ENCODE measurements at places on chromosomes 1 and 21.

DNA sequence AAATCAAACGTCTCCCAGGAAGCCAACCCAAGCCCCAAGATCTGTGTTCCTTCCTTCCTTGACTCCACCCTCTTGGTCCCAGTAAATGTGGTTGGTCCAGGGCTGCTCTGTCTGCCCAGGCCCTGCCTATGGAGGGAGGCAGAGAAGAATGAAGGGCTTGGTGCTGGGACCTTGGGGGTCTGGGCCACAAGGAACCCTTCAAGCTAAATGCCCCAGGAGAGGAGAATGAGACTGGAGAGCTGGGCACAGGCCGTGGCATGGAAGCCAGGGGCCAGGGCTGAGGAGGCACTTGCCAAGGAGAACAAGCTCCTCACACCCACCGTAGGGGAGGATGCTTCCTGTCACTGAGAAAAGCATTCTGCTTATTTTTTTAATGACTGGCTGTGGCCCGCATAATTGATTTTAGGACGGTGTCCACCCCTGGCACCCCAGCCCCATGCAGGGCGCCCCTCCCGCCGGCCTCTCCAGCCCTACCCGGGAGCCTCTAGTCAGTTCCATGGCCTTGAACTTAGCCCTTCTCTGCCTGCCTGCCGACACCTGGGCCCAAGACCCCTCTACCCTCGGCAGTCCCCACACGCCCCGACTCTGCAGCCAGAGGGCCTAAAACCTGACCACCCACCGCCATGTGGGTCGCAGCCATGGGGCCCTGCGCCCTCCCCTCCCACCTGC is 889 bp downstream of the CLEC20A start:
- DNase-seq: no peak

- DNase-seq: no peak
Measured at GRCh38 chr1:48164571-48164970, 57.9 kb upstream of the SLC5A9 start.

DNA sequence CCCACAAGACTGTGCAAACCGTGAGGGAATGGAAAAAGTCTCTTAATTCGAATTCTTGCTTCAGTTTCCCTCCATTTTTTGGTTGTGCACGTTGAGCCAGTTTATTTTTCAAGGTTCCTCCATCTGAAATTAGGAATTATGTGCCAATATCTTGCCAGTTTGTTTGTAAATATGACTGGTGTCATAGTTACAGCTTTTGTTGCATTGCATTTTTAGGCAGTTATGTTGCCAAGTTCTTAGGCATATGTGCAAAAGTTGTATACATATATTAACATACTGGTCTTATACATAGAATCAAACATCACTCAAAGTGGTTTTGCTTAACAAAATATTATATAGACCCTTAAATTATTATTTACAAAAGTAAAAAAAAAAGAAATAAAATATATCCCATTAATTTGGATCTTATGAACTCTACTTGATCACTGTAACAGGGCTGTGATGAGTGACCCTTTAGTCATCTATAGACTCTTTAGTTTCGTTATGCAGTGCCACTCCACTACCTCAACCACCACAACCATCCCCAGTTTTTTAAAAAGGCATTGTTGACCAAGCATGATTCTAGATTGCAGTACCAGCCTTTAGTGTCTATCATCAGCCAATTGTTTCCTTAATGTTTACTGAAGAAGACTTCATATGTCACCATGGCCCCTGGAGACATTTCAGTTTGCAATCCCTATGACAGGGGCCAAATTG is 20.9 kb upstream of the DYNLT5 start:
- DNase-seq: no peak

GRCh38 chr21:18161841-18162240 is 82.8 kb upstream of the CHODL start:
- DNase-seq: no peak

- DNase-seq: no peak
Measured at GRCh38 chr1:14970115-14970798, 183.3 kb upstream of the TMEM51 start.

DNA sequence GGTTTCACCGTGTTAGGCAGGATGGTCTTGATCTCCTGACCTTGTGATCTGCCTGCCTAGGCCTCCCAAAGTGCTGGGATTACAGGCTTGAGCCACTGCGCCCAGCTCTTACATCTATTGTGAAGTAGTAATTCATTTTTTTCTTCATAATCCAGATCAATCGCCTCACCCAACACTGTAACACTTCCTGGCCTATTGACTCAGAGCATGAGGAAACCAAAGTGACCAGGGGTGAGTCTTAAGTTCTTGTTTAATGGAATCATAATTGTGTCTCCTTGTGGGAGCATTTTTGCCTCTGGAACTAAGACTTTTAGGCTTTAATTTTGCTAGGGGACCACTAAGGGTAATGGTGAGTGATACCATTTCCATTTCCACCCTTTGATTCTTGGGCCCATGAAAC is 27.4 kb downstream of the TNFSF18 start:
- DNase-seq: no peak

DNA sequence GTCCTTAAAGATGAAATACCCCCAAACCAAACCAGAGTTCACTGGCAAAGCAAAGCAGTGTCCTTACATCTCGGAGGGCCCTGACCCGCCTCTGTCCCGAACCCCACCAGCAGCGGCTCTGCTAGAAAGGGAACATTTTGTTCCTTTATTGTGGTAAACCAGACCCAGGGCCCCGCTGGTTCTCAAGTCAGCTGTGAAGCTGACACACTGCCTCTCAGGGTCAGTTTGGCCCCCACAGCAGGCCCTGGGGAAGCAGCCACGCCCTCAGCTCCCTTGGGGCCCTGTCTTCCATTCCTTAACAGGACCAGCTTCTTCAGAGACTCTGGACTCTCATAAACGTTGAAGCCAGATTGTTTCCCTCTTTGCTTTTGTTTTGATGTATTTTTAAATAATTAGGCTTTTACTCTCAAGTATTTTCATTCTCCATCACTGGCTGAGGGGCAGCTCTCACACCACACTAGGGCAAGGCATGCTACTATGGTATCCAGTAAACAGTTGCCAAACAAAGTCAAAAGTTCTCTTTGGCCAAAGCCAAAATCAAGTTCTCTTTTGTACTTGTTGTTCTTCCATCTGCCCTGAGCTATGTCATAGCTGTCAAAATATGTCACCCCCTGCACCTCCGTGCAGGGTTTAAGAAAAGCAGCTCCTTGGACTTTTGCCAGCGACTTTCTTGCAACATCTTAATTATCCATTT is 61.1 kb upstream of the ANGPTL1 start:
- DNase-seq: no peak

DNA sequence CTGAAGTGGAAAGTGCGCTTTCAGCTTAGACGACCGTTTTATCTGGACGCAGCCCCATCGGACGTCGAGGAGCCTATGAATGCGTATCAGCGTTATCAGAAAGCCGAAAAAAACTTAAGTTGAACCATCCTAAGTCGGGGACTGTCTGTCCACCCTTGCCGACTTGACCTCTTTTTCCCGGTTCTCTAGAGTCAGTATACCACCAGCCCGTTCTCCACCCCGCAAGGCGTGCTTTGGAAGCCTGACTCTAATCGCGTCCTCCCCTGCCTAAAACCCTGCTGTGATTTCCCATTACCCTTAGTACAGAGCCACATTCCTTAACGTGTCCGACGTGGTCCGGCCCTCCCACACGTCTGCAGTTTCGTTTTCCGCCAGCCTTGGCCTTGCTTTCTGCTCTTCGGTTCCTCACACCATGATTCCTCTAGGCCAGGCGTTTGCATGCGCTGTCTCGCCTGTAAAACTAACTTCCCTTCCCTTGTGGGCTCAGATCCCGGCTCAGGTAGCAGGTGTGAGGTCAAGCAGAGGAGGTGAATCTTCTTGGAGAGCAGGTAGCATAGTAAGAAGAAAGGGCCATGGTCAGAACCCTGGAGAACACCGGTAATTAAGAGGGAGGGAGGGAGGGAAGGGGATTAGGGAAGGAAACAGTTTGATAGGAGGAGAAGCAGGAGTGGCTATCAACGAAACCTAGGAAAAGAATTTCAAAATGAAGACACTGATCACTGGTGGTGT is 865 bp downstream of the ADPRS start:
- DNase-seq: no peak

DNA sequence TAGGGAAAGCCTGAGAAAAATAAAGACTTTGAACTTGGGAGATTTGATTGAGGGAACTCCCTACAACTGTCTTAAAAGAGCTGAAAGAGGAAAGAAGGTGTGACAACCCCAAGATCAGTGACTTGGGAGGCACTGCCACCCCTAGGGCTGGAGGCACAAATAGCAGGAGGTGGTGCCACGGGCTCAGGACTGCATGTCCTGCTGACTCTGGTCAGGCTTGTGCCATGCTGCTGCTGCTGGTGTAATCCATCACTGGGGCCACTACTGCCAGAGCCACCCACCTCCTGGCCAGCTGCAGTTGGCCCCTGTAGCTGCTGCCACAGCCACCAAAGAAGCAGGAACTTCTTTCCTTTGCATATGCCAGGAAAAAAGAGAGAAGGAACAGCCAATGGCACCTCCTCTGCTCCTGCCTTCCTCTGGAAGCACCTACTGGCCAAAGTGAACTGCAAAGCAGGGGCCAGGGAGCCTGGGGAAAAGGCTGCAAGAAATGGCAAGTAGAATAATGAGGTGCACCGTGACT is 730.3 kb downstream of the PTPRU start:
- no peak for DNase-seq

GRCh38 chr1:41509270-41509671 is 24.8 kb upstream of the EDN2 start:
- DNase-seq: no peak

DNA sequence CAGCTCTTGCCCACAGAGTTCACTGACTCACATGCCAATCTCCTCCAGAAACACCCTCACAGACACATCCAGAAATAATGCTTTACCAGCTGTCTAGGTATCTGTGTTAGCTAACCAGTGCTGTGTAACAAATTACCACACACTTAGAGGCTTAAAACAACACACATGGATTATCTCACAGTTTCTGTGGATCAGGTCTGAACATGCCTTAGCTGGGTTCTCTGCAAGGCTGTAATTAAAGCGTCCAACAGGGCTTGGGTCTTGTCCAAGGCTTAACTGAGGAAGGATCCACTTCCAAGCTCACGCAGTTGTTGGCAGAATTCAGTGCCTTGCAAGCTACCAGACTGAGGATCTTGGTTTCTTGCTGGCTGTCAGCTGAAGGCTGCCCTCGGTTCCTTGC is 92.5 kb upstream of the RGS4 start:
- no peak for DNase-seq

DNA sequence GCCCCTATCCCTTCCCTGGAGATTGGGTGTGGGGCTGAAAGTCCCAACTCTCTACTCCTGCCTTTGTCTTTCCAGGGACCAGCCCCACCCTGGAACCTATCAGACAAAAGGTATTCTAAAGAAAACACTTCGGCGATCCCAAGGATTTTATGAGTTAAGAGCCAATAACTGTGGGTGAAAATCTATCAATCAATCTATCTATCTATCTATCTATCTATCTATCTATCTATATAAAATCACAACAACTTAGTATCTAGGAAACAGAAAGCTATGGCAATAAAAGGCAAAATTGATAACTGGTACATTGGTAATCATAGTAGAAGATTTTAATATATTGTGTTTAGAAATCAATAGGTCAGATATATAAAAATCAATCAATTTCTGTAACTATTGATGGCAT is 22.9 kb downstream of the TRIM11 start:
- DNase-seq: no peak

- no peak for DNase-seq
Measured at GRCh38 chr1:32005522-32005921, 8.1 kb upstream of the KHDRBS1 start.

- DNase-seq: no peak
Measured at GRCh38 chr1:31714442-31715086, 10.7 kb upstream of the COL16A1 start.

DNA sequence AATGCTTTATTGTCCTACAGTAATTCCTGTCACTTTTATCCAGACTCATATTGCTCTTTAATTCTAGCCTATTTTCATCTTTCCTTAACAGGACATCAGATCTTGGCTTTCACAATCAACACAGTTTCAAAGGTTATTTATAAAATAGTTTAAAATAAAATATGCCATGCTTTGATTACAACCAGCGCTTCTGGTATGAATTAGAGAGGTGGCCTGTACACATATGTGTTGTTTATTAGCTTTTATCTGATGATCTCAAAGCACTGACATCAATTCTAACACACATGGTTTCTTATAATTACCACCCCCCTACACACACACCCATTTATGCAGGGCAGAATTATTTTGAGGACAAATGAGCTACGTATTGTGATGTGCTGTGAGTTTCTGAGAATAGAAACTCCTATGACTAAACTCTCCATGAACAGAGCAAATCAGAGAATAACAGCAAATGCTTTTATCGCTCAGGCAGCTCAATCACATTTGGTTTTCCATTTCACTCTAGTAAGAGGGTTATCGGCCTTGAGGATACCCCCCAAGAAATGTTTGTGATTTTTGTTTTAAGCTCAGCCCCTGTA is 18.0 kb downstream of the CD247 start:
- no peak for DNase-seq

DNA sequence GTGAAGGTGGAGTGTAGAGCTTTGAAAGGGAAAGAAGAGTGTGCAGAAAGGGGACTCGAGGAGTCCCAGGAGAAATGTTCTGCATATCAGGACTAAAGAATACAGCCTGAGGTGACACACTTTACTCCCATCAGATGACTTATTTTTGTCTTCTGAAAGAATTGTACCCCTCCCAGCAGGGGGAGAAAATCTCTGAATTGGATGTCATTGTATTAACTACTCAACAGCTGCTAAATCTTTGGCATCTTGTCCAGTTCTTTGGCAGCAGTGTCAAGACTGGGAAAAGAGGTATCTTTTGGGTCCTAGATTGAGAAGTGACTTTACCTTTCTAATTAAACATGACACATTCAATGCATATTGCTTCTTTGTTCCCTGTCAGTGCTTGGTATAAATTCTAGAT is 18.9 kb downstream of the UBE4B start:
- no peak for DNase-seq

GRCh38 chr1:65844821-65845534 is 52.3 kb downstream of the PDE4B start:
- DNase-seq: no peak

- DNase-seq: no peak
Measured at GRCh38 chr21:35400233-35400939, 351.3 kb upstream of the RUNX1 start.

DNA sequence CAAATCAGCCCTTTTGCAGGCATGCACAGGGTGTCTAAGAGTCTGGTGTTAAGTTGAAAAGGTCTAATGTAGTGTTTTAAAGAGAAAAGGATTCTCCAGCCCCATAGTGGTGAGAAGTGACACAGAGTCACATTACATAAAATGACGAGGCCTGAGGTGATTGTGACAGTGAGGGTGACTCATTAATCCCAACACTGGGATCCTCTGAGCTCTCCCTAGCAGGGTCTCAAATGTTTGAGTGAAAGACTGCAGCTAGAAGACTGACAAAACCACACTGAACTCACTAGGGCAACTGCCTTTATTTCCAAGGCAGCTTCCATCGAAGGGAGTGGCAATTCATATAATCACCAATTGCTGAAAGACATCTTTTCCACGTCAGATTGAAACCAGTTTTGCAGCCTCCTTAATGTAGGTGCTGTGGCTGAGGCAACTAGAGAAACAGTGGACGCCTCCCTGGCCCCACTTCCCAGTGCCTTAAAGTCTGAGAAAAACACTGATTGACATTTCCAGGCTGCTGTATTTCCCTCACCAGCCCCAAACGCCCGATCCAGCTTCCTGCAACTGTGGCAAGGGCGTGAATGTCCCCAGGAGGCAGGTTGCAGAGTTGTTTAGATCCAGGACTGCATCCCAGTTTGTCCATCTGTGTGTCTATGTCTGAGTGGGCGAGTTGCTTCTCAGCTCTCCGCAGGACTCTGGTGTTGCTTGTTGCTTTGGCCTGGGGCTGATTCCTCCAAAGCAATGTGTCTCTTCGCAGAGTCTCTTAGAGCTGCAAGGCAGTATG is 81.4 kb downstream of the RUNX1 start:
- DNase-seq: no peak

GRCh38 chr1:68230901-68231626 is 1.3 kb downstream of the WLS start:
- no peak for DNase-seq

- no peak for DNase-seq
Measured at GRCh38 chr1:9649769-9650168, 1.8 kb upstream of the PIK3CD start.

Data from stimulated activated CD4-positive, alpha-beta T cell treated with anti-CD3 and anti-CD28 coated beads, TNF-alpha, amount 100 ng/mL, for 24 hours (primary cell).